ENCODE measurements at places on chromosomes 11 and 22.

DNA sequence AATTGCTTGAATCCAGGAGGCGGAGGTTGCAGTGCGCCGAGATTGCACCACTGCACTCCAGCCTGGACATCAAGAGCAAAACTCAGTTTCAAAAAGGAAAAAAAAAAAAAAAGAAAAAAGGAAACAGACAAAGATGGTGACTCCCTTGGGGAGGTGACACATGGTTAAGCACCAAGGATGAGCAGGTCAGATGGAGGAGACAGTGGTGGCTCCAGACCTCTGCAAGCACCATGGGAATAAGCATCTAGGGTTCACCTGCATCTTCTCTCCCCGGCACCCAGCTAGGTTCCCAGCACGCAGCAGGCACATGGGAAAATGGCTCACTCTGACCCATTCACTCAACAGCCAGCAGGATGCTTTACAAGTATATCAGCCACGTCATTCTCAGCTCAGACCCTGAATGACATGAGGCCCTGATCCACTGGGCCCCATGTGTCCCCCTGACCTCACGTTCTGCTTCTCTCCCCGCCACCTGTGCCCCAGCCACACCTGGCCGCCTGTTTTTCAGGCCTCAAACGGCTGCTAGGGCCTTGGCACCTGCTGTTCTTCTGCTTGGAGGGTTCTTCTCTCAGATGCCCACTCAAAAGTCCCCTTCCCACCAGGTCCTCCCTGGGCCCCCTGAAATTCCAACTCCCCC is 24.2 kb downstream of the A4GALT start:
- no peak for DNase-seq

DNA sequence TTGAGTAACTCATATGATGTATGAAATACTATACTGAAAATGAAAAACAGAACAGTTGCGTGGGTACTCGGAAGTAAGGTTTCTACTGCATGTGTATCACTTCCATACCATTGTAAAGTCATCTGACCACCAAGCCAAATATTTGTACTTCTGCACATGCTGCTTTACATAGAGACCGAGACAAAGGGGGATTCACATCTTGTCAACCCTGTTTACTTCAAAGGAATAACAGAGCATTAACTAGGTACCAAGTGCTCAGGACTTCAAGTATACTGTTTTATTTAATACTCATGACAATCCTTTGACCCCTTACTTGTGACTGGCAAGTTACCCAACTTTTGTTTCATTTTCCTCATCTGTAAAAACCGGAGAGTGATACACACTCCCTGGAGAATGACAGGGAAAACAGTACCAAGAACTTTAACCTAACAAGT is 9.9 kb downstream of the MAPK1 start:
- DNase-seq: no peak

- no peak for DNase-seq
These were observed 4.7 kb upstream of the ARHGAP42 start for GRCh38 chr11:100682247-100682969.

- DNase-seq: no peak
These were observed 137.8 kb downstream of the DBX1 start for GRCh38 chr11:20022363-20023081.

DNA sequence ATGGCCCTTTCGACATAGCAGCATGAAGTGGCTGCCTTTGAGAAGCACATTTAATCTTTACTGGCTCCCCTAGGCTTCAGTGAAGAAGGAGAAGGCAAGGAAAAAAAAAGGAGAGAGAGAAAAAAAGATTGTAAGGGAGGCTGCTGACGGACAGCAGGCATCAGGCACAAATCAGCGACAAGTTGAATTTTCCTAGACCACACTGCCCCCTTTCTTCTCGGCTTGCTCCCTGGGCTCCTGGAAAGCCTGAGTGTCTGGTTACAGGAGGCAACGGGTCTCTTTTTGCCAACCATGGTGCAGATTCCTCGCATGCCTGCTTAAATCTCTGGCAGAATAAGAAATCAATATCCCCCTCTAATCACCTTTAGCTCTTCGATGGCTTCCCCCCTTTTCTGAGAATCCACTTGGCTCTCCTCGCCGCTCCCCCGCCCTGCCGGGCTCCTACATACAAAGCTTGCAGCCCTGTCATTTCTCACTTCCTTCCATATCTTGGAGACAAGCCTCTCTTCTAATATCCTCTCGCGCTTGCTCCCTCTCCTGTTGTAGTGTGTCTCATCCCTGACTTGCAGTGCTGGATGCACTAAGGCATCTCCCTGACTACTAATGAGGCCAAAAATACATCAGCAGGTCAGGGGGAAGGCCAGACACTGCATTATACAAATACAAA is 14.3 kb downstream of the BLID start:
- DNase-seq: peak; percentile 75

DNA sequence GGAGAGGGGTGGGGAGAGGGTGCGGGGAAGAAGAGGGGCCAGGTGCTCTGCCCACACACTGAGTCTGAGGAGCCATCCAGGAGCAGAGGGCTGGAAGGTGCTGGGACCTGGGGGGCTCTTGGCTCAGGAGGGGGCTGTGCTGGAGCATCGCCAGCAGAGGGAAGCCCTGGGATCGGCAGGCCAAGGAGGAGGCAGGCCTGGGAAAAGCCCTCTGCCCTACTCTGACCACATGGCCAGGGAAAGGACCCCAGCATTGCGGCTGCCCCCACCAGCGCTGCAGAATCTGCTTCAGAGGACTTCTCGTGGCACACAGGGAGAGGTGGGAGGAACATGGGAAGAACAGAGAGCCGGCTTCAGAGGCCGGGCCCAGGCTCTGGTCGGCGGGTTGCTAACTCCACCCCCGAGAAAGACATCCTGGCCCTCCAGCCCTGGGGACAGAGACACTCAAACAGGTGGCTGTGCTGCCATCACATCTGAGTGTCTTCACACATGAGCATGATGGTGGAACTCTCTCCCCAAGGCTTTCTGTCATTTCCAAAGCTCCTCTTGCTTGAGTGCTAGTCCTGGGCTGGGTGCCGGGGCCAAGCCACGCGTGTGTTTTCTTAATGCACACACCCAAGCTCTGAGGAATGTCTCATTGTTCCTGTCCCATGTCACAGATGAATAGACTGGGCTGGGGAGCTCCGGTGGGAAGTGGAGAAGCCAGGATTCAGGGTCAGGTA is 1378.0 kb downstream of the BRD1 start:
- DNase-seq: no peak

DNA sequence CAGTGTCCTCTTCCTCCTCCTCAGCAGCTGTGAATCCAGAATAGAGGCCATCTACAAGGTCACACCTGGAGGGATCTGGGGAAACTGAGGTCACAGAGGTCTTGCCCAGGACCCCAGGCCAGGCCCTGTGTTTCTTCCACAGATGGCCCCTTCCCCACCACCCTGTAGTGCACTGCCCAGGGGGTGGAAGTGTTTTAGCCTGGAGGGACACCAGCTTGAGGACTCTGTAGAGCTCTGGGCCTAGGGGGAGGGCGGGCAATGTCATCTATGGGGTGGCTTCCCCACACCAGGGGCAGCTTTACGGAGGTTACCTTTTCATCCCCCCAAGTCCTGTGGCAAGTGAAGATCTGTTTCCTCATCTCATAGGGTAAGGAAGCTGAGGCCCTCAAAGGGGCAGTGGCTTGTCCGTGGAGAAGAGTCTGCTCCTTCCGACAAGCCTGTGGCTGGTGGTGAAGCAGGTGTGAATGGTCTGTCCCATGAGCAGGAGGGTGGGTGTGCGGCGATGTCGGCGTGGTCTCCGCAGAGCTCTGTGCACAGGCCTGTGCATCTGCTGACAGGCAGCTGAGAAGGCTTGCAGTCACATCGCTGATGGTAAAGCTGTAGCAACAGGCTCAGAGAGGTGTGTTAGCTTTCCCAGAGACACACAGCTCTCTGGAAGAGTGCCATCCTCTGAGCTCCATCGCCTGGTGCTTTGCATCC is 74.1 kb upstream of the WNT7B start:
- DNase-seq: no peak

DNA sequence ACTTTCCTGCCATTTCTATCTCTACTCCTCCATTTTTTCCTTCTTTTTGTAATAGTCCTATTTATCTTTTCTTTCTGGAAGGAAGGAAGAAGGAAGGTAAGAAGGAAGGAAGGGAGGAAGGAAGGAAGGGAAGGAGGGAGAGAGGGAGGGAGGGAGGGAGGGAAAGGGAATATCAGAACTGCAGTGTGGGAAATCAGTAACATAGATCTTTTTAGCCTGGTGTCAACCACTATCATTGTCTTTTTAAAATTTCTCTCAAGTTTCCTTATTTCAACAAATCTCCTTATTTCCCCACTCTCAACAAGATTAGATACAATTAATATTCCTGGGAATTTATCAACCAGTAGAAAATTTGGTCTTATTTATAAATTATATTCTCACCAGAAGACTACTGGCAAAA is 33.7 kb downstream of the OR52E1 start:
- no peak for DNase-seq

- no peak for DNase-seq
These were observed 314 bp downstream of the RIC8A start for GRCh38 chr11:207863-208180.

GRCh38 chr22:50305393-50305922 is 2.0 kb downstream of the PLXNB2 start:
- no peak for DNase-seq

- DNase-seq: no peak
These were observed 30.3 kb downstream of the VSIG10L2 start for GRCh38 chr11:125976156-125976555.

- DNase-seq: no peak
These were observed 15.4 kb downstream of the XRCC6 start for GRCh38 chr22:41636467-41636866.

- DNase-seq: no peak
These were observed 67.2 kb upstream of the CD82 start for GRCh38 chr11:44498089-44498871.

GRCh38 chr22:50276143-50276542 is 6.0 kb upstream of the MAPK11 start:
- no peak for DNase-seq

DNA sequence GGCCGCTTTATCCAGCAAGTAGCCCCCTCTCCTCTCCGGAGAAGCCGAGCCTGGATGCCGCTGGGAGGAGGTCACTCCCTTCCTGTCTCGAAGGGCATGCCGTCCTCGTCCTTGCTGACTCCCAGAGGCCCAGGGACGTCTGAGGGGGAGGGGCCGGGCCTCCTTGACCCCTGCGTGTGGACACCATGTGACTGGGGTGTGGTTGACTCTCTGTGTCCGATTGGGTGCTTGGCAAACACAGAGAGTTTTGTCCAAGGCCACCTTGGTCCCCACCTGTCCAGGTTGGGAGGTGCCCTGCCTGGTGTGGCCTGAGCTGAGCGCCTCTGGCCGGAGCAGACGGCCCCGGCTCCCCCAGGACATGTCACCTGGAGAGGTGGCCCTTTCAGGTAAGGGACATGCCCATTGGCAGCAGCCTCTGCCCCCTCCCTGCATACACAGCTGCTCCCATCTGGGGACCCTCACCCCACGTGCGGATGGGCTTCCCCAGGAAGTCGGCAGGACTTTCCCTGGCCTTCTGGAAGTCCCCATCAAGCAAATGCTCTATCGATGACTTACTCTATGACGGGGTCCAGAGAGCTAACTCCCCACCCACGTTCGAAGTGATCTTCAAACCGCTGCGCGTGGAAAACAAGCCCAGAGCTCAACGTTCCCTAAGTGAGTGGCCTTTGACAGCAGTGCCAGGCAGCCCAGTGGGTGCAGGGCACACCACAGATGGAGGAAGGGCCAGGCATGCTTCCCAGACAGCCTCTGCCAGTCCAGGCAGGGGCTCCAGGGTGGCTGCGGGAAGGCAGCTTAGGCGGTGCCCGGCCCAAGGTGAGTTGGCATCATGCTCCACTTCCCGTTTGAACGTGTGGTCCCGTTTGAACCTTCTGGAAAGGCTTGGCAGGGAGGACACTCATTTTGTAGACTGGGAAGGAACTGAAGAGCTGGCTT is at the start of gene SMIM38:
TSS of gene SMIM38 (plus strand) at position 634 of the 933 bp plus-strand sequence. CDS start 1,912 bp downstream, outside the sequence.
- DNase-seq: no peak

DNA sequence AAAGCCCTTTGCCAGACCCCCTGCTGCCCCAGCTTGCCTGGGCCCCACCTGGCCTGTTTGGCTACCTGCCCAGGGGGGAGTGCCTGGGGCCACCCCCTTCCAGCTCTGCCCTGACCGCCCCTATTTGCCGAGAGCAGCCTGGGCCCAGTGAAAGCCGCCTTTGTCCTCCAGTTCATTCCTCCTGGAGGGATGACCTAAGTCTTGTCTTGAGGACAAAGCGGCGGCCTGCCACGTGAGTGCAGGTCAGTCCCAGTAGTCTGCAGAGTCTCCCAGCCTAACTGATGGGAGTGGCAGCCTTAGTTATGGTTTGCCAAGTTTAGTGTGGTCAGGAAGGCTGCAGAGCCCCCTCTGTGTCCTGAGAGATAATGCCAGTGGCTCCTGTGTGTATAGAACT is 115.9 kb upstream of the CRYBB3 start:
- no peak for DNase-seq

DNA sequence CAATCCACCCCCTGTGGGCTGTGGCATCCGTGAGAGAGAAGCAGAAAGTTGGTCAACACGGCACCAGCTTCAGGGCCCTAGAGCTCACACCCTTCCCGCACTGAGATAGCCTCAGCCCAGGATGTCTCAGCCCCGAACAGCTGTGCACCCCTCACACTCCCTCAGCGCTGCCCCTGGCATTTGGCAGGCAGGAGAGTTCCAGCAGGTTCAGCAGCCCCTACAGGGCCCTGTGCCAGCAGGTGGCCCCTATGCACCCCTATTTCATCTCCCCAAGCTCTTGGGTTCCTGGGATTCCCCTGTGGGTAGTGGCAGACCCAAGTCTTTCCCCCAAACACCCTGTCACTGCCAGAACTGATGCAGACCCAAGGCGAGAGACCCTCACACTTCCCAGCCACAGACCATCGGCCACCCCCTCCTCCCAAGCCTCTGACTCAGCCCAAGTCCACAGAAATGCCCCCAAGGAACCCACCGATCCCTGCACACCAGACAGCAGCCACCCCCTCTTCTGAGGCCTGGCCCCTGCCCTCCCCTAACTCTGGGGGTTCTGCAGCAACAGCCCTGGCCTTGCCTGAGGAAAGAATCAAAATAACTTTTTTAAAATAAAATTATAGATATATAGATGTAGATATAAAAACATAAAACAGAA is 183.6 kb downstream of the IGLL1 start:
- no peak for DNase-seq

GRCh38 chr11:106925245-106925644 is 93.0 kb downstream of the GUCY1A2 start:
- DNase-seq: no peak

DNA sequence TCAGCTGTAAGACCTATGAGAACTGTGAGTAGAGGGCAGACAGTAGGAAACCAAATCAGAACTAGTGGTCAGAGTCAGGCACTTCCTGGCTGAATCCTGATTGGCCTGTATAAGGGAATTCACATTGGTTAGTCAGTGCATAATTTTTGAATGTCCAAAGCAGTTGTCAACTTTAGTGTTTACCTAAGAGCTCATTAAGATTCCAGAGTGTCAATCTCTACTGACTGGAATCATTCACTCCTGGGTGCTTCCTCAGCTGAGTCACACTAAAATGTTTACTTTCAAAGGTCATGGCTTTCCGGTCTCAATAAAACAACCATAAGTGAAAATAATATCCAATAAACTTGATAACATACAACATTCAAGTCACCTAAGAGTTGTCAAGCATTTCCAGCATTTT is 306.1 kb downstream of the C11orf87 start:
- no peak for DNase-seq

- no peak for DNase-seq
These were observed at the start of gene RASD2 for GRCh38 chr22:35540595-35541253. RASD2 (plus strand) TSS chr22:35540831; CDS start chr22:35546810, 5,979 bp downstream.

GRCh38 chr11:13465909-13466371 is 2.9 kb upstream of the BTBD10 start:
- no peak for DNase-seq

- no peak for DNase-seq
These were observed 64.8 kb downstream of the PHF21B start for GRCh38 chr22:44944883-44945601.

- DNase-seq: no peak
These were observed 107.7 kb upstream of the DDI1 start for GRCh38 chr11:103928802-103929161.

GRCh38 chr22:18042685-18043084 is 18.3 kb upstream of the MICAL3 start:
- no peak for DNase-seq

Data from mesothelial cell of epicardium (in vitro differentiated cells).